ENCODE measurements at places on chromosomes 13 and 19. TPM values are rescaled to one million over a fixed set of nuclear protein-coding genes. Genes with fewer than 3 reads are reported as not detected.

Gene CLEC4G
- total RNA-seq = 0.98 TPM

DNA sequence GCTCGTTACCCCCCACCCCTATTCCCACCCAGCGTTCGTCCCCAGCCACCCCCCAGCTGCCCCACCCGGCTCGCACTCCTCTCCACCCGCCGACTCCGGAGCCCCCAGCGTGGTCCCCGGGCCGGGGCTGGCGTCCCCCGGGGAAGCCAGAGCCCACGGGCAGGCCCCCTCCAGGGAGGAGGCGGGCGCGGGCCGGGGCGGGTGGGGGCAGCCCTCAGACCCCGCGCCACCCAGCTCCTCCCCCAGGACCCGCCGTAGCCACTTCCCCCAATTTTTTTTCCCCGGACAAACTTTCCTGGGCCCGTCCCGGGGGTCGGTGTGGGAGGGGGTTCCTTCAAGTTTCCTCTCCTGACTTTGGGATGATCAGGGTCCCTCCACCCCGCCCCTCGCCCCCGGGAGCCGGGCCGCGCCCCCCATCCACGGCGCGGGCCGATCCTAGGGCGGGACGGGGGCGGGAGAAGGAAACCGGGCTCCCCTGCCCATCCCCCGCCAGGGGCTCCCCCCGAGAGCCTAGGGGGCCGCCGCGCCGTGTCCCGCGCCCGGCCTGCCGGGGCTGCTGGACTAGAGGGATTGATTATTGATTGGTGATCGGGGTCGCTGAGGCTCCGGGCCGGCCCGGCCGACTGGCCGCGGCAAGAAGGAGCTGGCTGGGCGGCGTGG, 927 bp upstream of the TSHZ3 start:
- peaks cover 24% of the 10 kb centered on the region for H3K4me1 ChIP-seq
- H3K27ac ChIP-seq = peak overlapping the region; percentile 90

Gene SHISA2
- total RNA-seq = not detected

- H3K27ac ChIP-seq = peak overlapping the region; percentile 73
- peak; percentile 92 for DNase-seq
- no peaks in the 10 kb centered on the region for H3K36me3 ChIP-seq
- H3K27me3 ChIP-seq = no peaks in the 10 kb centered on the region
These were observed 197.0 kb downstream of the COL4A1 start for GRCh38 chr13:110109910-110110309.

Gene SERPINE3
- not detected for total RNA-seq

Gene TMEM59L
- total RNA-seq = 4.2 TPM

Gene NLRP4
- not detected for total RNA-seq

Gene DKKL1
- total RNA-seq = not detected

DNA sequence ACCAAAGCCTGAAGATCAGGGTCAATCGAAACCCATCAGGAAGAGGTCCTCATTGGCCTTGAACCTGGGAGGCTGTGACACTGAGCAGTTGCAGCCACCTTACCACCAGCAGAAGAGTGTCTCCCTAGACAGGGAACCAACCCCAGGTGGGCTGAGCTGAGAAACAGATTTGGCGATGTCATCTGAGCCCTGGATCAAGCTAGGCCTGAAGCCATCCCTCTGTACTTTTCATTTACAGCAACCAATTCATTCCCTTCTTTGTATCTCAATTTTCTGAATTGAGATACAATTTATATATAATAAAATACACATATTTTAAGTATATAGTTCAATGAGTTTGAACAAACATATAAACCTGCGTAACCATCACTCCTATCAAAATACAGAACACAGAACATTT, 14.6 kb downstream of the RHPN2 start:
- DNase-seq = no peak
- no peaks in the 10 kb centered on the region for H3K36me3 ChIP-seq
- no peak overlapping the region for H3K27ac ChIP-seq

DNA sequence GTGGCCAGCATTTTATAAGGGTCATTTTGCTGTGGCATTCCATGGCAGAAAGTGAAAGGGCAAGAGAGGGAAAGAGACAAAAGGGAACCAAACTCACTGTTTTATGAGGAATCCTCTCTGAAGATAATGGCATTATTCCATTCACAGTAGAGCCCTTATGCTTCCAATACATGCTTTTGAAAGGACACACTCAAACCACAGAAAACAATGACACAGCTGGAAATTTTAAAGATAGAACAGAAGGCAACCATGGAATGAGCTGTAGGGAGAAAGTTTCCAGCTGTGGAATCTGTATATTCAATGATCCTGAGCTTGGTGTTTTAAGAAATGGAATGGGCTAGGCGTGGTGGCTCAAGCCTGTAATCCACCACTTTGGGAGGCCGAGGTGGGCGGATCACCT, 677.4 kb downstream of the SLITRK1 start:
- H3K27me3 ChIP-seq = no peaks in the 10 kb centered on the region
- H3K27ac ChIP-seq = no peak overlapping the region
- no peak for DNase-seq

- no peak for DNase-seq
- H3K4me1 ChIP-seq = peaks cover 4% of the 10 kb centered on the region
- no peak overlapping the region for H3K4me3 ChIP-seq
- no peaks in the 10 kb centered on the region for H3K27me3 ChIP-seq
These were observed 235.6 kb downstream of the SHISA2 start for GRCh38 chr13:25816239-25816638.

Gene SLITRK5
- 0.74 TPM for total RNA-seq

DNA sequence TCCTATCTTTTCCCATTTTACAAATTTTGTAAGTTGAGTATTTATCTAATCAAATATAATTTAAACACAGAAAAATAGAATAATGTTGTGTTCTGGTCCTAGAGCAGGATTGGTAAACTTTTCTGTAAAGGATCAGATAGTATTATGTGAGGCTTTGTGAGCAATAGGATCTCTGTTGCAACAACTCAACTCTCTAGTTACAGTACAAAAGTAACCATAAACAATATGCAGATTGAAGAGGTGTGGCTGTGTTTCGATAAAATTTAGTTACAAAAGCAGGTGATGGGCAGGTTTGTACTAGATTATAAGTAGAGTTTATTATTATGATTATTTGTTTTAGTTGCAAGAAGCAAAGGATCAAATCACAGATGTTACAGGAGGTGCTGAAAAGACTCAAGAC, 15.2 kb upstream of the C1QTNF9B start:
- no peak overlapping the region for H3K27ac ChIP-seq
- H3K4me3 ChIP-seq = no peak overlapping the region
- DNase-seq = no peak
- no peaks in the 10 kb centered on the region for H3K4me1 ChIP-seq
- H3K36me3 ChIP-seq = no peaks in the 10 kb centered on the region

DNA sequence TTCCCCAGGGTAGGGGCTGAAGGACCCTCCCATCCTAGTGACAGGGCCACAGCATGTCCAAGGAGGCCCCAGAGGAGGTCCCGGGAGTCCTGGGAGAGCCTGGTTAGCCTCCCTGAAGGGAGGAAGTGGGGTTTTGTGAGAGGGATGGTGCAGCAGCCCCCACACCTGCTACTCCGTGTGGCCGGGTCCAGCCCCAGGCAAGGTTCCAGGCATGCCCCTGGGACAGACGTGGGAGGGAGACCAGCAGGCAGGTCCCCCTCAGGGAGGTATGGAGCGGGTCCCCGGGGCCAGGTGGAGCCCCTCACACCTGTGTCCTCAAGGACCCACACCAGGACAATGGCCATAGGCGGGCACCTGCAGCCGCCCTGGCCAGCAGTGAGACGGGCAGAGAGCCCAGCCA, 1.9 kb upstream of the F7 start:
- no peak overlapping the region for H3K4me3 ChIP-seq
- no peak for DNase-seq
- H3K27ac ChIP-seq = no peak overlapping the region
- no peaks in the 10 kb centered on the region for H3K36me3 ChIP-seq

DNA sequence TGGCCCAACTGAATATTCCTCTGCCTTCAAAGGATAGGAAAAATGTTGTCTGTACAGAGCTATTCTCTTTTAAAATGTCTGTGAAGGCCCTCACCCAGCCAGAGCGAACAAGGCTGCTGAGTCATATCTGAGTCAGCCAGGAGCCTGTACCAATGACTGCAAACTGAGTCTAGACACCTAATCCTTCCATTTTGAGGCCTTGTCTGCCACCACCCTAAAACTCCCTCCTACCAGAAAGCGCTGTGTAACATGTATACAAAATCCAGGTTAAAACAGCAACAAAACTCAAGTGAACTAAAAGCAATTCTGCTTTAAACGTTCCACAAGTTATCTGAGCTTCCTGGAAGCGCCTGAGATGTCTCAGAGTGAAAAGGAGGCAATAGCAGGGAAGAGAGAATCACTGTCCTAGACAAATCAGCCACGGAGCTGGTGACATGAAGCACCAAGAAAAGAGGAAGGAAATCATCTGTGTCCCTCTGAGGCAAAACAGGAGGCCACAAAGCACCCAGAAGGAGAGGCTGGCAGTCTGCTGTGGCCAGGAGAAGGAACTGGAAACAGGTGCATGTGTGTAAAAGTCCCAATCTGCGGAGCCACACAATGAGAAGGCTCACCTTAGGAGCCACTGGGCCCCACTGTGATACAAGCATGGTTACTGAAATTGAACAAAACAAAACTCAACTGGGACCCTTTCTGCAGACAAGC, 10.2 kb downstream of the DHRS12 start:
- no peaks in the 10 kb centered on the region for H3K36me3 ChIP-seq
- no peaks in the 10 kb centered on the region for H3K27me3 ChIP-seq
- no peak overlapping the region for H3K4me3 ChIP-seq
- no peak for DNase-seq

DNA sequence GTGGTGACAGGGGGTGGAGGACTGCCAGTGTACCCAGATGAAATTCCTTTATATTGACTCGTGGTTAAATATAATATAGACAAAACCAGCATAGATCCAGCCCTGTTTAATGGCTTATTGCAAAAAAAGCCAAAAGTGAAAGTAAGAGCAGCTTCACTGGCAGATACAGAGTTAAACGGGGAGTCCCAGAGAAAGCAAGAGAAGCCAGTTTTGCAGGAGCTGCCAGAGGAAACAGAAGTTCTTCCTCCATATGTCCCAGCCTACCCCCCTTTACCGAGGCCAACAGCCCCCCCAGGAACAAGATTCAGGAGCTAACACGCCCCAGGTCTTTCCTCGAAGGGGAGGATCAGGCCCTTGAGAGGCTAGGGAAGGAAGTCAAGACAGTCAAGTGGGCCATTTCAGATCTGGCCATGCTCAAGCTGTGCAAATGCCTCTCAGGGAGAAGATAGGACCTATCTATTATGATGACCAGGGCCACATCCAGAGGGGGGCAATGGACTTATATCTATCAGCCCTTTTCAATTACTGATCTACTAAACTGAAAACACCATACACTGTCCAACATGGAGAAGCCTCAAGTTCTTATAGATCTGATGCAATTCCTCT, 47.2 kb upstream of the ZNF737 start:
- H3K27me3 ChIP-seq = no peaks in the 10 kb centered on the region
- no peaks in the 10 kb centered on the region for H3K36me3 ChIP-seq
- no peak overlapping the region for H3K4me3 ChIP-seq
- no peak overlapping the region for H3K27ac ChIP-seq
- no peaks in the 10 kb centered on the region for H3K4me1 ChIP-seq

Gene CYP2A6
- total RNA-seq = 2.0 TPM

- no peak overlapping the region for H3K27ac ChIP-seq
- H3K27me3 ChIP-seq = no peaks in the 10 kb centered on the region
- H3K4me3 ChIP-seq = no peak overlapping the region
- no peak for DNase-seq
These were observed 4.5 kb upstream of the TIMM44 start for GRCh38 chr19:7947939-7948338.

DNA sequence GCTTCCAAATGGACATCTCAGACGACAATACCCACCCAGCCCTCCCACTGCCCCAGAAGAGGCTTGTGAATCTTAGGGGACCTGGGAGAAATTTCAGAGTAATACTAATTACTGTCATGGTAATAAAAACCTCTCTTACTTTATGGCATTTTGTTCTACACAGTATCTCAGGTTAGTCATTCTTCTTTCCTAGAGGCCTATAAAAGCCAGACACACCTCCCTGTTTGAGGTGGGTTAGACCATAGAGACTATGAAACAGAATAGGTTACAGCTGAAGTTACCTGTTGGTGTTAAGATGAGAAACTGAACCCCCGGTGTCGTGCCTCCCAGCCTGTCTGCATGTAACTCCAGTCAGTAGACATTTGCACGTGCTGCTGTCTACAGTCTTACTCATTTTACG, 113.9 kb downstream of the SLC7A1 start:
- no peak for DNase-seq
- no peaks in the 10 kb centered on the region for H3K36me3 ChIP-seq
- H3K4me1 ChIP-seq = no peaks in the 10 kb centered on the region
- H3K27ac ChIP-seq = no peak overlapping the region
- H3K27me3 ChIP-seq = no peaks in the 10 kb centered on the region

DNA sequence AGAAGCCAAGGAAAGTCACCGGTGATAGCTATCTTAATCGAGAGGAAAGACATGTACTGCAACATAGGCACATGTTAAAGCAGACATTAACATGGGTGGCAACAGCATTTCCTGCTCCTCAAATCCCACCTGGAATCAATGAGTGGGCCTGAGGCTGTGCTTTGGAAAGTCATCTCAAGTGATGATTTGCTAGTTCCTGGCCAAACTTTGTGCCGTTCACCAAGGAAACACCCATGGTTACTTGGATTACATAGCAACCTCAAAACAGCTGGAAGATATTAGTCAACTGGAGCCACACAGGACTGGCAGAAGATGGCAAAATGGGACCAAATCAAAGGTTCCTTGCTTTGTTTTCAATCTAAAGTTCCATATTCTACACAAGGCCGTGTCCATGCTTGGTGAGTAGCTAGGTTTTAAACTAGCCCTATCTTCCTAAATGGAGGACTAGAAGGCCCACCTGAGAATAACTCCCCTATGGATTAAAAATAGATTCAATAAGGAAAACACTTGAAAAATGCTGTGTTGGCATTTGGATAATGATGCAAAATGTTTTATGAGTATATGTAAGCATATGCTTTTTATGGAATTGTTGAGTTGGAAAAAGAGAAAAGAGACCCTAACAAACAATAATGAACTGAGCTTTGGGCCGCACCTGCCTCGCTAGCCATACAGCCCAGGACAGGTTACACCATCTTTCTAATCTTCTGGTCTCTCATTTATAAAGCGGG, 144.5 kb downstream of the RGCC start:
- H3K27ac ChIP-seq = no peak overlapping the region
- H3K4me3 ChIP-seq = no peak overlapping the region
- no peaks in the 10 kb centered on the region for H3K36me3 ChIP-seq
- H3K4me1 ChIP-seq = no peaks in the 10 kb centered on the region
- no peaks in the 10 kb centered on the region for H3K27me3 ChIP-seq

DNA sequence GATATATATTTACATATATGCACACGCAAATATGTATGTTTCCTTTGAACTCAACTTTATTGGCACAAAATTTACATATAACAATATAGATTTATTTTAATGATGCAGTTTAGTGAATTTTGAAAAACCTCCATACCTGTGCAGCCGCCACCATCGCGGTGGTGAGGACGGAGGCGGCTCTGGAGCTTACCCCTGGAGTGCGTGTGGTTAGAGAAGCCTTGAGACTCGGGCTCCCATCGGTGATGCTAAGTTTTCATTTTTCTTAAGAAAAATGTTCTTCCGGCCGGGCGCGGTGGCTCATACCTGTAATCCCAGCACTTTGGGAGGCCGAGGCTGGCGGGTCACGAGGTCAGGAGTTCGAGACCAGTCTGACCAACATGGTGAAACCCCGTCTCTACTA, 31.8 kb downstream of the GJA3 start:
- H3K27me3 ChIP-seq = no peaks in the 10 kb centered on the region
- peaks cover 9% of the 10 kb centered on the region for H3K4me1 ChIP-seq
- H3K4me3 ChIP-seq = no peak overlapping the region
- H3K27ac ChIP-seq = no peak overlapping the region

Gene SIGLEC10
- 3.7 TPM for total RNA-seq

- DNase-seq = no peak
- H3K27me3 ChIP-seq = no peaks in the 10 kb centered on the region
- H3K27ac ChIP-seq = no peak overlapping the region
- H3K36me3 ChIP-seq = no peaks in the 10 kb centered on the region
These were observed 58.7 kb upstream of the NBEA start for GRCh38 chr13:34883396-34883795.
